AG09319 (cell line): ENCODE measurements at places on chromosomes 3 and 15.

- peak; percentile 86 for DNase-seq
These were observed 101.7 kb upstream of the TPM1 start for GRCh38 chr15:62940755-62941361.

GRCh38 chr15:36659917-36660316, 80.5 kb downstream of the CDIN1 start:
- no peak for DNase-seq

- no peak for DNase-seq
These were observed 989 bp upstream of the VGLL3 start for GRCh38 chr3:86991840-86992435.

- no peak for DNase-seq
These were observed 45.5 kb upstream of the HERC1 start for GRCh38 chr15:63879211-63879610.

DNA sequence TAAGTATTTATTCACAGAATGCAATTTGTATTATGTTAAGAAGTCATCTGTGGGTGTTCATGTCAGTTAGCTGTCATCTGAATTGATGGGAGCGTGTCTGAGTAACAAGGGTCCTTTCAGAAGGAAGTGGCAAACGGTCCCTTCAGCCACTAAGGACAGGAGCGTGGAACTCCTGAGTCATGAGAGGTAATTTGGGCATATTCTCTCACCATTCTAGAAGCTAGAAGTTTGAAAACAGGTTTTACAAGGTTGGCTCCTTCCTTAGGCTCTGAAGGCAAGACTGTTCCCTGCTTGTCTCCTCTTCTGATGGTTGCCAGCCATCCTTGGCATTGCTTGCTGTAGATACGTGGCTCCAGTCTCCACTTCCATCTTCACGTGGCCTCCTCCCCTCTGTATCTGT, 19.7 kb downstream of the ABHD2 start:
- DNase-seq, result no peak

DNA sequence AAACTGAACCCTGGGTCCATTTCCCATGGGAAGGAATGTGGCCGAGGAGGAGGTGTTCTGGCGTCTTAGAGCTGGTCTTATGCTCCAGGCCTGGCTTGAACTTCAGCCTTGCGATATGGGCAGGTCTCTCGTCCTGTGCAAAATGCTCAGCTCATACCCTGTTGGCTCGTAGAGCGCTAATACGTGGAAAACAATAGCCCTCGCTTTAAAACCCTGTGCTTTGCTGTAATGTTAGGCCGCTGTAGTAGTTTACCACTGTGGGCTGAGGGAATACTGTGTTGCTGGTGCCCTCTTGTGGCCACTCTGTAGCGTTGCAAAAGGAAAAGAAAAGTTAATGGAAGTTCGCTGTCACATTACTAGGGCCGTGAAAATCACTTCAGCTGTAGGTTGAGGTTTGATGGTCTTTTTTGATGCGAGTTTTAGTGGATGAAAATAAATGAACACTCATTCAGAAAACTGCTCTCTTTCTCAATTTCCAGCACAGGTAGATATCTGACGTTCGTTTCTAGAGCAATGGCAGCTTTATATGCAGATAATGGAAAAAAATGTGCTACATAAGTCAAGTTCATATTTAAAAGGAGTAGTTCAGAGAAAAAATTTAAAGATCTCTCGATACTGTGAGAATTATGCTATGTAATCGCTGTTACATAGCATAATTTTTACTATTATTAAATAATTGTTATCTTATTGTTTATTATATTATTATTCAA, 92.9 kb downstream of the MCTP2 start:
- peak; percentile 27 for DNase-seq

GRCh38 chr3:106119614-106120082, 250.8 kb upstream of the CBLB start:
- DNase-seq, result no peak

DNA sequence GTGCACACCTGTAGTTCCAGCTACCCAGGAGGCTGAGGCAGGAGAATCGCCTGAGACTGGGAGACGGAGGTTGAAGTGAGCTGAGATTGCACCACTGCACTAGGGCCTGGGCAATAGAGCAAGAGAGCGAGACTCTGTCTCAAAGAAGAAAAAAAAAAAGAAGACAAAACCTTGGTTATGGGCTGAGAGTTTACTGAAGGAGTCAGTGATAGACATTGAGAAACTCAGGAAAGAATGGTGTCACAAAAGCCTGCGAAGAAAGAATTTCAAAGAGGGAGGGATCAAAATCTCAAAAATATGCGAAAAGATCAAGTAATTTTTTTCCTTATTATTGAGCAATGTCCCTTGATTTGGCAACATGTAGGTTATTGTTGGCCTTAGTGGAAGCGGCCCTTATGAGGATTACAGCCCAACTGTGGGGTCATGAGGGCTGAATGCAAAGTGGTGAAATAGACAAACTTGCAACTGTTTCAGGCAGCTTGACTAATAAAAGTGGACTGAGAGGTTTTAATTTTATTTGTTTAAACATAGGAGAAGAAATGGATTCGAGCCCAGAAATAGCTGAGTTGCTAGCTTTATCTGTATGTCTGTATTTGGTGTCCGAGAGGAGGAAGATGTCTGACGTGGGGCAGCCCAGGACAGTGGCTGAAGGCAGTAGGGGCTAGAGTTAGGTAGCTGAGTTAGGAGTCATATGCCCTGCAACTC, 18.8 kb upstream of the CELF6 start:
- DNase-seq, result peak; percentile 97

- no peak for DNase-seq
These were observed 43.8 kb downstream of the POMGNT2 start for GRCh38 chr3:43062040-43062563.

- DNase-seq, result no peak
These were observed 76.7 kb downstream of the ST6GAL1 start for GRCh38 chr3:187006864-187007630.

GRCh38 chr15:77053709-77054108, 17.2 kb downstream of the TSPAN3 start:
- no peak for DNase-seq

DNA sequence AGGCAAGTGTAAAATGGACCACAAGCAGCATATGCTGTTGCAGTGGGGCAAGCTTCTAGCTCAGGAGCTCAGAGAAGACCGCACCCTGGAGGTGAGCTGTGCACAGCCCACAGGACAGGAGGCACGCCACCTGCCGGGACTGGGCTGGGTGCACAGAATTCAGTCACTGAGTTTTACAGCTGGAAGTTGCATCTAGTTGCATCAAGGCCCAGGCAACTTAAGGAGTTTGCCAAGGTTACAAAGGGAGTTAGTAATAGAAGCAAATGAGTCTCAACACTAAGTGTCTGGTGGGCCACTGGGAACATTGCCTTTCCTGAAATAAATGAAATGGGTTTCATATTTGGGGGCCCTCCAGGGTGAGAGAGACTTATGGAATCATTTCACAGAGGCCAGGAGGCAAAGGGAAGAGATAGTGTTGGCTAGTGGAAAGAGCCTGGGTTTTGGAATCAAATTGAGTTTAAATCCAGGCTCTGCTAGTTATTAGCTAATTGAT, 36.0 kb upstream of the TIMP4 start:
- no peak for DNase-seq

GRCh38 chr3:188529228-188529627, 375.3 kb downstream of the LPP start:
- DNase-seq, result no peak

DNA sequence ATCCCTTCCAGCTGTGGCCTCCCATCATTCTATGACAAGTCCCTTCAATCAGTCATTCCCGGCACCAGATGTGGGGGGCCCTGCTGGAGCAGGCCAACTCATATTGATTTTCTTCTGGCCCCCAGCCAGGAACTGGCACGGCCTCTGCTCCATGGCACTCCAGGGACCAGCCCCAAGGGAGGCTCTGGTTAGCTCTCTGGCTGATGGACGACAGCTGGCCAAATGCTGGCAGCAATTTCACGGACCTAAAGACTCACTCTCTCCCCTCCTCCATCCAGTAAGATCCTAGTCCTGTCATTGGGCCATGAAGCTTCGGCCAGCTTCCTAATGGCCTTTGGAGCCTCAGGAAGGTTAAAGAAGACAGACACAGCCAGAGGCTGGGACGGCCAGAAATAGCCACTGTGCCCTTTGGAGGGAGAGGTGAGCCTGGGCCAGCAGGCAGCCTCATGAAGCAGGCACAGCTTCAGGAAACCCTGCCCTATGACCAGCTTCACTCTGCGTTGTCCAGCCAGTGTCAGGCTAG, 131.0 kb downstream of the MEX3B start:
- no peak for DNase-seq

DNA sequence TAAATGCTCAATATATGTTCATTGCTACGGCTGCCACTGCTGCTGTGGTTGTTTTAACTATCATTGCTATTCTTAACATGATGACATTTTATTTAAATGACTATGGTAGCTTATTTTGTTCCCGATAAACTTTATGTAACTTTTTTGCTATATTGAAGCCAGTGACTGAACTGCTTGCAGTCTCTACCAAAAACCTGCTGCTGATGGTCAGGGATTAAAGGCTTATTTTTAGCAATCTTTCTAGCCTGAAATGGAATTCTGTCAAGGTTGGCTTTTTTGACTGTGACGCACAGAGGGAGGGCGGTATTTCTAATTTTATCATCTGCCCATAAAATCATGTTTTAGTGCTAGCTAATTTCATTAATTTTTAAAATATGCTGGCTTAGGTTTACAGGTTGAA, 271.8 kb downstream of the KCNH8 start:
- DNase-seq, result no peak

DNA sequence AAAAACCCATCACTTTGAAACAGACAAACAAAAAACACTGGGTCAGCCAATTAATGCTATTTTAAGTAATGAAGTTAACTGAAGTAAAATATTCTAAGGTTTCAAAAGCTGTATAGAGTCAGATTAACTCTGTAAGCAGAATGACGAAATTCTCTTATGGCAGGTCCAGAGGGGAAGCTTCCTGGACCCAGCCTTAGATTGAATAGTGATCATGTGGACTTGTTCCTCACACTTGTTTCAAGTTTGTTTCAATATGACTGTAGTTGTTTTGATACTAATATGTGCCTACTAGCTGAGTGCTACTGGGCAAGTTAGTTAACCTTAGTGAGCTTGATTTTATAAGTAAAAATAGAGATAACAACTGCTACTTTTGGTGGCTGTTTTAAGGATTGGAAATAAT, 32.6 kb downstream of the PLS1 start:
- DNase-seq, result no peak

GRCh38 chr15:58161436-58161930, 23.3 kb downstream of the AQP9 start:
- no peak for DNase-seq

DNA sequence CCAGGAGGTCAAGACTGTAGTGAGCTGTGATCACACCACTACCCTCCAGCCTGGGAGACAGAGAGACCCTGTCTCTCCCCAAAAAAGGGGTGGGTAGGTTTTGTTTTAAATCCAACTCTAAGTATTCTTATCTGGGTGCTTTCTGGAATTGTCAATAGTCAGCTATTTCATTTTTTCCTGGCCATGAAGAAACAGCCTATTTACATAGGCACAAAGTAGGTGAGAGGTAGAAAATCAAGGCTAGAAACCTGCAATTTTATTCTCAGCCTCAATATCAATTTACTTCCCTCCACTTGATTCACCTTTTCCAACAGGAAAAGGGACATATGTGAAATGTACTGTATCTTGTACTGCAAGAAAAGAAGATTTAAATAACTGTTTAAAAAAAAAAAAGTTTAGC, 45.9 kb downstream of the CSNK1G1 start:
- DNase-seq, result no peak

- no peak for DNase-seq
These were observed 630 bp downstream of the LXN start for GRCh38 chr3:158671821-158672214.

DNA sequence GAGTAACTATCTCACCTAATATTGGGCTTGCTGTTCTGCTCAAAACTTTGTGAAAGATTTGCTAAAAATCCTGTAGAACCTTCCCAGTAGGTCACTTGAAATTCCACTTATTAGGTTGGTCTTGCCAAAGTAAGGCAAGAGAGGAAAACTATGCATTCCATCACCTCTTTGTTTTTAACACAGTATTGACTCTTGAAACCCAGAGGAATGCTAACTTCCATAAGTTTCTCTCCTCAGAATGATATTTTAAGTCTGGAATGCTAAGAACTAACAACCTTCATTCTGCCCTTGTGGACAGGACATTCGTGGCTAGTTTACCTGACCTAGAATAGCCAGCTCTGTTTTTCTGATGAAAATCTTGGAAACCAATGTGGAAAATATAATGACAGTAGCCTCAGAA, 154.5 kb downstream of the TMCO5A start:
- DNase-seq, result no peak

DNA sequence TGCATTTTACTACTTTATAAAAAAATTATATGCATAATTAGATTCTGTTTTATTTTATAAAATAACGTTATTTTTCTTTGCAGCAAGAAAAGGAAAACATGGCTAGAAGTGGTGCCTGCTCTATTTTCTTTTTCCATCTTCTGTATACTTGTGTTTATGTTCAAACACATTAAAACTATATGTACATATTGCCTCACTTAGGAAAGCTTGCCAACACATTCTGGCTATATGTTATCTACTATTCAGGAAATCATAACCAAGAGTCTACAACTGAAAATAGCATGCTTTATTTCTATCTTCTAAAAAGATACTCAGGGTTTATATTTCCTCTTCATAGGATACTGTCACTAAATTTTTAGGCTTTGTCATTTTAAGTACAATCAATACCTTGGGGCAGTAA, 90.2 kb upstream of the KCNMB2 start:
- DNase-seq, result no peak

- DNase-seq, result no peak
These were observed 26.2 kb downstream of the SLC12A8 start for GRCh38 chr3:125186261-125186787.

DNA sequence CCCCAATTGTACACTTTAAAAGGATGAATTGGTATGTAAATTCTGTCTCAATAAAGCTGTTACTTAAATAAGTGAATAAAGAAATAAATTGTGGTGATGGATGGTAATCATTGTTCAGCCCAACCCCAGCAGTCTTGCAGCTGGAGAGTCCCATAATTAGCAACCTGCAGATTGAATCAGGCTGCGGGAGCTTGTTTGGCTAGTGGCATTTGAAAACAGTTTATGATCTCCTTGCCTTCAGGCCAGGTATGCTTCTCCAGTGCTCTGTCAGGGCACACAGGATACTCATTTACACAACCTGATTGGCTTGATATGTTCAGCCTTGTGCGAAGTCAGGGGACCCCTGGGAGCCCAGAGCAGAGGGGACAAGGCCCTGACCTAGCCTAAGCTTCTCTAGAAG, 16.5 kb upstream of the TSEN2 start:
- DNase-seq, result no peak

- DNase-seq, result no peak
These were observed 27.7 kb downstream of the OXSM start for GRCh38 chr3:25817638-25818037.

DNA sequence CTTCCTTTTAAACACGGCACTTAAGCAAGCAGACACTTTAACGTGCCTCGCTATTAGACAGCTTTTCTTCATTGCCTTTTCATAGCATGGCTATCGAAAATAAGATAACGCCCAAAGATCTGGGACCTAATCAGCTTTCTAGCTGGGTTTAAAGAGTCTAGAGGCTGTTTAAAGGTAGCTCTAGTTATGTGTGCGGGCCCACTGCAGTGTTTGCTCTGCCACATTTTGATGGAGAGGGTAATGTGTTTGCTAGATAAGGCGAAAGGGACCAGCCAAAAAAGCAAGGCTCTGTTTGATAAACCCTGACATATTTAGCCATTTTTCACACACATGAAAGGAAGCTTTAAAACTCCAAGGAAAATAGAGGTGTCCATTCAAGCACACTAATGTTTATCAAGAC, 91.6 kb downstream of the NR2F2 start:
- no peak for DNase-seq
